ENCODE measurements at places on chromosomes 7 and 10. TPM values are rescaled to one million over a fixed set of nuclear protein-coding genes. Genes with fewer than 3 reads are reported as not detected.

The ADRB1 gene
- total RNA-seq, result 0.48 TPM

The LOXL4 gene
- 2.5 TPM for total RNA-seq

The ADCYAP1R1 gene
- total RNA-seq, result not detected

The SUN3 gene
- 0.24 TPM for total RNA-seq

The ANKRD26 gene
- total RNA-seq, result 10.6 TPM

- no peak overlapping the region for H3K4me3 ChIP-seq
- peak overlapping the region; percentile 38 for H3K27ac ChIP-seq
- peak; percentile 15 for DNase-seq
- H3K27me3 ChIP-seq, result no peaks in the 10 kb centered on the region
- peaks cover 50% of the 10 kb centered on the region for H3K4me1 ChIP-seq
- H3K36me3 ChIP-seq, result no peaks in the 10 kb centered on the region
These were observed 6.0 kb downstream of the ADD3 start for GRCh38 chr10:110013630-110014293.

DNA sequence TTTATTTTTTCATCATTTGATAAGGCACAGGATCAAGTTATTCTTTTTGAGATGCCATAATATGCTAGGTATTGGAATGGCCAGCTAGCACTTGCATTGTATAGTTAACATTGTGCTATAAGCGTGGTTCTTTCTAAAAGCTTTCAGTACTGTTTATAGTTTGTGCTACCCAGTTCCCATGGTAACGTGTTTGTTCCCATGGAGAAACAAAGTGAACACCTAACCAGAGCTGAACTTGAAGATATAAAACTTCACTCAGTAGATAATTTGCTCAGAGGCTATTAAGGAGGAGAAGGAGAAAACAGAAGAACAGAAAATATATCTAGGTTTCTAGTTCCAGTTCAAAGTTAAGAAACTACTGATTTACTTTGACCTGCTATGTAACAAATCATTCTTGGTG is 23.6 kb upstream of the ITGB8 start:
- H3K27me3 ChIP-seq, result no peaks in the 10 kb centered on the region
- H3K27ac ChIP-seq, result no peak overlapping the region
- 0 out of 2 replicates have a peak, but pooled peaks cover 5% of the 10 kb centered on the region for H3K4me1 ChIP-seq
- no peak overlapping the region for H3K4me3 ChIP-seq

GRCh38 chr10:1354809-1355710 is 298.9 kb downstream of the WDR37 start:
- no peaks in the 10 kb centered on the region for H3K4me1 ChIP-seq
- H3K27ac ChIP-seq, result no peak overlapping the region
- H3K27me3 ChIP-seq, result peaks cover 50% of the 10 kb centered on the region
- no peak for DNase-seq
- no peak overlapping the region for H3K4me3 ChIP-seq

- no peak for DNase-seq
- H3K4me3 ChIP-seq, result 0 out of 2 replicates have a peak within 1 kb of the TSS, but pooled peaks have one; percentile 3
- H3K36me3 ChIP-seq, result no peaks in the 10 kb centered on the region
- H3K4me1 ChIP-seq, result peaks cover 39% of the 10 kb centered on the region
- no peak within 1 kb of the TSS for H3K27ac ChIP-seq
These were observed at the start of gene SHH for GRCh38 chr7:155811895-155812761. TSS of gene SHH (minus strand) at chr7:155812463. CDS start at chr7:155812122, 341 bp downstream.

- peak; percentile 72 for DNase-seq
- peaks cover 16% of the 10 kb centered on the region for H3K4me1 ChIP-seq
- H3K36me3 ChIP-seq, result no peaks in the 10 kb centered on the region
- H3K27me3 ChIP-seq, result no peaks in the 10 kb centered on the region
These were observed 29.0 kb upstream of the CCNY start for GRCh38 chr10:35307297-35307696.

DNA sequence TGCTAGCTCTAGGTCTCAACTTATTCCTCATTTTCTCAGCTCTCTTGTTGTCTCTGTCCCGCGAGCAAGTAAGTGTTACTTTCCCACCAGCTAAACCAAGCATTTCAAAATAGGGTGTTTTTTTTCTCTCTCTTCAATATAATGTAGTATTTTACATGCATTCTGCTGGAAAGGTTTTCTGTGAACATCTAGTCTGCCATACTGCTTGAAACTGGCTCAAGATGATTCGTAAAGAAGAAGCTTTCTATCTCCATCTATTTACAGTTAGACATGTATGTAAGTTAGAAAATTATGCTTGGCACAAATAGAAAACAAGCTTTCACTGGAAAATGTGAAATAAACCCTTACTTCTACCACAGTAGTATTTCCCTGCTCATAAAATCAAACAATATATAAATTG is 31.2 kb downstream of the C1QL3 start:
- no peak for DNase-seq
- H3K4me3 ChIP-seq, result no peak overlapping the region
- H3K4me1 ChIP-seq, result no peaks in the 10 kb centered on the region
- no peaks in the 10 kb centered on the region for H3K27me3 ChIP-seq
- no peaks in the 10 kb centered on the region for H3K36me3 ChIP-seq

DNA sequence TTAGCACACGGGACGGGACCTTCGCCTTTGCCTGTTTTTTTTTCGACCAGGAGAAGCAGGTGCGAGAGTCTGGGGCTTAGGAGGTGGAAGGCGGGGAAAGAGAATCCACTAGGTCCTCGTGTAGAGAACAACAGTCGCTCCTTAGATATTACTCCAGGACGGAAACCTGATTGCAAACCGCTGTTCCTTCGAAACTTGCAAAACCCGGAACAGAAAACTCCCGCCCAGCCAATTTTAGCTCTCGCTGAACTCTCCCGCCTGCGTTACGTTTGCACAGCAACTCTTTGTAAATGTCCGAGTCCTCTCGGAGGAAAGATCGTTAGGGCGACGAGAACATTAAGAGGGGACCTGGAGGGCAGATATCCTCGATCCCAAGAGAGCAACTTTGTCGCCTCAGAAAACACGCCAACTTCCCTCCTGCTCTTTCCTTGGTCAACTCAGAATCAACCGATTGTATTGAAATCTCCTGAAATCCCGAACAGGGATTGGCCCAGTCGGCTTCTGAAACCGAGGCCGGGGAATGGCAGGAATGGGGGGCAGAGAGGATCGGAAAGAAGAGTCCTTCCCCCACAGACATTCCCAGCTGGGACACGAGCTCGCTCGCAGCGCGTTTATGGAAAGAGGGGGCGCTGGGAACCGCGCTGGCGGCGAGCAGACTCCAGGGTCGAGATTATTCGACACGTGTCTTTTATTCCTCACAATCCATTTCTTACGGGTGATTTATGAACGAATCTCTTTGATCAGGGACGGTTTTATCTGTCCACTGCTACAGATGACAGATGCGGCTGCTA is 9.9 kb downstream of the TWIST1 start:
- no peaks in the 10 kb centered on the region for H3K36me3 ChIP-seq
- DNase-seq, result no peak
- no peak overlapping the region for H3K27ac ChIP-seq
- no peak overlapping the region for H3K4me3 ChIP-seq
- no peaks in the 10 kb centered on the region for H3K27me3 ChIP-seq

Measured in PC-9 (cell line).